ENCODE measurements at places on chromosomes 1 and 21. TPM values are rescaled to one million over a fixed set of nuclear protein-coding genes. Genes with fewer than 3 reads are reported as not detected.
A peak's percentile ranks its signal among the peaks of the same experiment; 100 is the strongest.

The FMN2 gene
- total RNA-seq = not detected

The HTR6 gene
- total RNA-seq = 0.37 TPM

The RNU1-2 gene
- 1,341 TPM for total RNA-seq

The TNFRSF25 gene
- total RNA-seq = 82.4 TPM

The CA6 gene
- total RNA-seq = 0.22 TPM

The PUSL1 gene
- 17.6 TPM for total RNA-seq

The PROK1 gene
- total RNA-seq = not detected

The PTAFR gene
- total RNA-seq = 0.05 TPM

The UMODL1 gene
- not detected for total RNA-seq

The RGS1 gene
- 4.4 TPM for total RNA-seq

- no peaks in the 10 kb centered on the region for H3K36me3 ChIP-seq
- H3K4me3 ChIP-seq = no peak overlapping the region
- H3K4me1 ChIP-seq = peaks cover 26% of the 10 kb centered on the region
- H3K27ac ChIP-seq = no peak overlapping the region
- DNase-seq = no peak
- H3K27me3 ChIP-seq = peaks cover 20% of the 10 kb centered on the region
These were observed 3.4 kb downstream of the CACHD1 start for GRCh38 chr1:64473367-64473766.

DNA sequence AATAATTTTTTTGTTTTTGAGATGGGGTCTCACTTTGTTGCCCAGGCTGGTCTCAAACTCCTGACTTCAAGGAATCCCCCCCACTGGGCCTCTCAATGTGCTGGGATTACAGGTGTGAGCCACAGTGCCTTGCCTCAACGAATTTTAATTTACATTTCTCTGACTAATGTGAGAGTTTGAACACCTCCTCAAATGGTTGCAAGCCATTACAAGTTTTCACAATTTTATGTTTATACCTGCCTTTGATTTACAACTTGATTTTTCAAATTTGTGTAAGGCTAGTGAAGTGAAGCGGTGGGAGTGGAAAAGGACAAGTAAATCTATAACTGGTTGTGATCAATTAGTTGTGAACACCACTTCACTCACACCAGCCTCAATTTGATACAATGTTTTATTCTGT, 8.9 kb upstream of the RHBDL2 start:
- H3K36me3 ChIP-seq = no peaks in the 10 kb centered on the region
- peaks cover 8% of the 10 kb centered on the region for H3K4me1 ChIP-seq
- H3K27me3 ChIP-seq = no peaks in the 10 kb centered on the region
- no peak for DNase-seq

DNA sequence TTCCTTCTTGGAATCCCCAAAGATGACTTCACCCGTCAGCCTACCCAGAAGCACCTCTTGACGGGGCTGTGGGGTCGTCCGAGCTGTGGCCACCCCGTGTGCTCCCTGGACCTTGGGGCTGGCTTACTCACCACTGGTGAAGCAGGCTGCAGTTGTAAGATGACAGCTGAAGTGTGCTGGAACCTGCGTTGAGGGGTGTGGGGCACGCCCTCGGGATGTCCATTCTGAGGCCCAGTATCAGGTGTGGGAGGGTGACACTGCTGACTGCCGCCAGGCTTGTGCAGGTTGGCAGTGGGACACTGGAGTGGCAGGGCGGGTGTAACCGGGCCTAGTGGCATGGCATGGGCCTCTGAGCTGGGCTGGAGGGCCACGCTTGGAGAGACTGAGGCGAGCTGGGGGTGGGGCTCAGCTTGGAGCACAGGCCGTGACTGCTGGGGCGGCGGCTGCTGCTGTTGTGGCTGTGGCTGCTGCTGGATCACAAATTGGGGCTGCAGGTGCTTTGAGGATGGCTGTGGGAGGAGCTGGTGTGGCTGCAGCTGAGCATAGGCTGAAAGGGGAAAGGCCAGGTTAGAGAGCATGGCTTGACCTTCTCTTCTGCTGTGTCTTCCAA, 33.9 kb upstream of the A3GALT2 start:
- no peak overlapping the region for H3K27ac ChIP-seq
- no peak for DNase-seq
- peaks cover 5% of the 10 kb centered on the region for H3K36me3 ChIP-seq

GRCh38 chr21:46098303-46099141, 610 bp downstream of the COL6A2 start:
- no peaks in the 10 kb centered on the region for H3K4me1 ChIP-seq
- H3K27ac ChIP-seq = no peak overlapping the region
- H3K4me3 ChIP-seq = peak overlapping the region; percentile 58
- no peak for DNase-seq
- H3K27me3 ChIP-seq = peaks cover 21% of the 10 kb centered on the region

DNA sequence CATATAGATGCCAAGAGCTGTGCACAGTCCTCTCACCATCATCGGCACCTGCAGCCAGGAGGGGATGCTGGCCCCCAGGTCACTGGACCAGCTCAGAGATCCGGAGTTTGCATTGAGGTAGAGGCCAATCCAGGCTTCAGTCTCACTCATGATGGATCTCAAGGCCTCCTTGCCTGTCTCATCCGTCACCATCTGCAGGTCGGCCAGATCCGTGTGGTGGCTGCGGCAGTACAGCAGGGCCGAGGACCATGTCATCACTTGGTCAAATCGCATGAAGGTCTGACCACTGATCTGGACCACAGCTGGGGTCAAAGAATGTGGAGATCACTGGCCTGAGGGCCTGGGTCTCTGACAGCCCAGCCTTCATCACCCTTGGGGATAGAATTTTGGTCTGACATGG, 6.6 kb downstream of the CLEC20A start:
- H3K4me1 ChIP-seq = no peaks in the 10 kb centered on the region
- H3K27me3 ChIP-seq = peaks cover 18% of the 10 kb centered on the region
- no peak overlapping the region for H3K4me3 ChIP-seq

DNA sequence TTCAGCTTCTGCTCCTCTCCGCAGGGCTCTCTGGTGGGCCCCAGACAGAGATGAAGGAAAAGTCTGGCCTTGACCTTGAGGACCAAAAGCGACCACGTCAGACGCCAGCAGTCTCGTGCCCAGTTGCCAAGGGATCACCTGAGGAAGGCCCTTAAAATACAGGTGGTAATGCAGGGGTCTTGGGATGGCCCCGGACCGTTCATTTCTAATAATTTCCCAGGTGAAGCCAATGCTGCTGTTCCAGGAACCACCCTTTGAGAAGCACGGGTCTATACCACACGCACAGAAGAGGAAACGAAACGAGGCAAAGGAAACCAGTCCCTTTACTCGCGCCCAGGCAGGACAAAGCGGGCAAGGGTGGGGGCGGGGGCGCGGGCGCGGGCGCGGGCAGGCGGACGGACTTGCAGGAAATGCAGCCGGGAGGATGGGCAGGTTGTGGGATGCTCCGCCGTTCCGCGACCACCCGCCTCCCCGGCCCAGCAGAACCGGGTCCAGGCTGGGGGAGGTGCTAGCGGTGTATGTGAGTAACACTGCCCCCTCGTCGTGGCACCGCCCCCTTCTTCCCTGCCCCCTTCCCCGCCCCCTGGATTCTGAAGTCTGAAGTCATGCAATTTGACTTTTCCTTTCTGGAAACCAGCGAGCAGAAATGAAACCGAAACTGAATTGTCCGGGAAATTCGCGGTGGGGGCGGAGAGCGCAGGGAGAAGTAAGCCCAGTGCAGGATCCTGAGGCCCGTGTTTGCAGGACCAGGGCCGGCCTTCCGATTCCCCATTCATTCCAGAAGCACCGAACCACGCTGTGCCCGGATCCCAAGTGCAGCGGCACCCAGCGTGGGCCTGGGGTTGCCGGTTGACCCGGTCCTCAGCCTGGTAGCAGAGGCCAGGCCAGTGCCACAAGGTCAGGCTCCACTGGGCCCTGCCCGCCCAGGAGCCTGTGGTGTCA, 5.8 kb upstream of the MX1 start:
- H3K27me3 ChIP-seq = no peaks in the 10 kb centered on the region
- H3K4me1 ChIP-seq = peaks cover 30% of the 10 kb centered on the region
- DNase-seq = peak; percentile 63
- H3K36me3 ChIP-seq = no peaks in the 10 kb centered on the region
- H3K4me3 ChIP-seq = peak overlapping the region; percentile 74
- peak overlapping the region; percentile 59 for H3K27ac ChIP-seq

GRCh38 chr1:179661018-179661417, 69.4 kb downstream of the TDRD5 start:
- H3K36me3 ChIP-seq = no peaks in the 10 kb centered on the region
- no peak for DNase-seq
- H3K27me3 ChIP-seq = no peaks in the 10 kb centered on the region
- H3K4me3 ChIP-seq = no peak overlapping the region
- H3K4me1 ChIP-seq = no peaks in the 10 kb centered on the region

DNA sequence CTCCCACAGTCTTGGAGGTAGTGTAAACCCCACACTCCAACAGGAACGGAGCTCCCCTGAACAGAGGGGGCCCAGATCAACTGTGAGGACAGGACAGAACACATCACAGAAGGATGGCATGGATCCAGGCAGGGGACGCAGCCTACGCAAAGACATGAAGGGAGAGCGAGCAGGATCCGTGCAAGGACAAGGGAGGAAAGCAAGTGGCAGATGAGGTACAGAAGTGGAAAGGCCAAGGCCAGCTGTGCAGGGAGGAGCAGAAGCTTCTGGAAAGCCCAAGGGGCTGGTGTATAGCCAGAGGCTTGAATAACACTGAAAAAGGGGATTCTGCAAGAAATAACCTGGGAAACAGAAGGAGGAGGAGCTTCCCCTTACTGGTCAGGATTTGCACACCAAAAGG, 81.2 kb downstream of the SIPA1L2 start:
- H3K27ac ChIP-seq = no peak overlapping the region
- DNase-seq = no peak
- H3K36me3 ChIP-seq = no peaks in the 10 kb centered on the region
- no peaks in the 10 kb centered on the region for H3K4me1 ChIP-seq

- H3K4me3 ChIP-seq = no peak overlapping the region
- DNase-seq = peak; percentile 37
- H3K36me3 ChIP-seq = no peaks in the 10 kb centered on the region
- H3K4me1 ChIP-seq = peaks cover 84% of the 10 kb centered on the region
These were observed 23.4 kb downstream of the MAPKAPK2 start for GRCh38 chr1:206708058-206708457.

DNA sequence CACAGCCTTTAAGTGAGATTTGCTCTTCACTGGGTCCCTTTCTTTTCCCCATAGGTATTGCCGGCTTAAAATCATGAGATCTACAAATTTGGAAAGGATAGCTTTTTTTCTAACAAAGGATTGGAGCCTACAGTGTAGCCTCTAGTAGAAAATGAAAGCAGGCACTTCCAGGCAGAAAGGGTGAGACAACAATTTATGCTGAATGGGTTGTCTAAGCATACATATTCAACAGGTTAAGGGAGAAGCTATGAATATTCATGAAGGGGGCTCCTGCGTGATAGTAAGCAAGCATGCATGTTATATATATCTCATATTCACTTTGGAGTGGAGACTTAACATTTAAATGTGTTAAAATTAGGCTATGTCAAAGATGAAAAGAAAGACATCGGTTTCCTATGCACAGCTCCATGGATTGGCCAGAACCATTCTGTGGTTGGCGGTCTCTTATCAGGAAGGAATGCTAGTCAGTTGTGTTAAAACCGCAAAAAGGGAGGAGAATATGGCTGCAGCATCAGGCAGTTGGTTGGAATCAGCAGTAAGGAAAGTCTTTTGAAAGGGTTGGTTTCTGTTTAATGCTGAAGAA, 66.0 kb downstream of the VCAM1 start:
- DNase-seq = no peak
- H3K4me1 ChIP-seq = no peaks in the 10 kb centered on the region
- H3K27ac ChIP-seq = no peak overlapping the region
- H3K27me3 ChIP-seq = peaks cover 3% of the 10 kb centered on the region
- no peaks in the 10 kb centered on the region for H3K36me3 ChIP-seq

DNA sequence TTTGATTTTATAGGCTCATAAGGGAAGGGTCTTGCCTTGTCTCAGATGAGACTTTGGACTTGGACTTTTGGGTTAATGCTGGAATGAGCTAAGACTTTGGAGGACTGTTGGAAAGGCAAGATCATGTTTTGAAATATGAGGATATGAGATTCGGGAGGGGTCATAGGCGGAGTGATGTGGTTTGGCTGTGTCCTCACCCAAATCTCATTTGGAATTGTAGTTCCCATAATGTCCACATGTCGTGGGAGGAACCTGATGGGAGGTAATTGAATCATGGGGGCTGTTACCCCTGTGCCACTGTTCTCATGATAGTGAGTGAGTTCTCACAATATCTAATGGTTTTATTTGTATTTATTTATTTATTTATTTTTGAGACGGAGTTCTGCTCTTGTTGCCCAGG, 6.9 kb upstream of the CSDE1 start:
- H3K4me1 ChIP-seq = no peaks in the 10 kb centered on the region
- H3K27me3 ChIP-seq = no peaks in the 10 kb centered on the region
- no peak overlapping the region for H3K27ac ChIP-seq
- H3K36me3 ChIP-seq = peaks cover 4% of the 10 kb centered on the region

GRCh38 chr1:88847643-88848042, 43.7 kb downstream of the GTF2B start:
- DNase-seq = no peak
- no peak overlapping the region for H3K4me3 ChIP-seq
- no peak overlapping the region for H3K27ac ChIP-seq
- no peaks in the 10 kb centered on the region for H3K27me3 ChIP-seq
- peaks cover 11% of the 10 kb centered on the region for H3K36me3 ChIP-seq

DNA sequence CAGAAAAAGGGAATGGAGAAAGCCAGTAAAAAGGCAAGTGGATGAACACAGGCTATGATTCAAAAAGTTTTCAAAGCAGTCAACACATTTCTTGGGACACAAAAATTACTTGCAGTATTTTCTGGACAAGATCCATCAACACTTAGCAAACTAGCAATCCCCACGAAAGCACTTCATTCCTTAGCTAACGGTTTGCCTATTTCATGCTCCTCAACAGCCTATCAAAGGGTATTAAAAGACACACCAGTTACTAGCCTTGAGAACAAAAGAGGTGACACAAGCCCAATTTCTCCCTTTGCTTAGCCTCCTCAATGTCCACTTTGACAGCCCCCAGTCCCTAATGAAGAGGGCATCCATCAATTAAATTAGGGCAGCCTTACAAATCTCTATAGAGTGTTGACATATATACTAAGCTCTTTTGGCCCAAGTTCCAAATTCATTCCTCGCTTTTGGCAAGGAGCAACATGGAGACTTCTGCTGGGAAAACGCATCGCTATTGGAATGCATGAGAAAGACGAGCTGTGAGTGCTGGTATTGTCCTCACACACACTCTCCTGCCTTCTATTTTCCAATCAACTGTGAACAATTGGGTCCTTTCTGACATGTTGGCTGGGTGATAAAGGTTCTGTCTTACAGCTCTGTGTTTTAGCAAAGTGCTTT, 180.0 kb downstream of the TNR start:
- H3K27ac ChIP-seq = no peak overlapping the region
- no peak for DNase-seq
- no peaks in the 10 kb centered on the region for H3K4me1 ChIP-seq
- peaks cover 13% of the 10 kb centered on the region for H3K27me3 ChIP-seq
- no peak overlapping the region for H3K4me3 ChIP-seq

GRCh38 chr21:44948426-44949120, 8.7 kb downstream of the SLX9 start:
- H3K4me1 ChIP-seq = peaks cover 17% of the 10 kb centered on the region
- DNase-seq = no peak
- H3K36me3 ChIP-seq = peaks cover 15% of the 10 kb centered on the region
- no peaks in the 10 kb centered on the region for H3K27me3 ChIP-seq
- H3K4me3 ChIP-seq = no peak overlapping the region

GRCh38 chr21:25494804-25495203, 112.5 kb downstream of the MRPL39 start:
- H3K27ac ChIP-seq = no peak overlapping the region
- no peak overlapping the region for H3K4me3 ChIP-seq
- peaks cover 45% of the 10 kb centered on the region for H3K4me1 ChIP-seq

GRCh38 chr1:243549791-243550190, 293.9 kb downstream of the SDCCAG8 start:
- H3K4me1 ChIP-seq = no peaks in the 10 kb centered on the region
- no peak overlapping the region for H3K4me3 ChIP-seq
- H3K36me3 ChIP-seq = peaks cover 18% of the 10 kb centered on the region
- H3K27me3 ChIP-seq = no peaks in the 10 kb centered on the region

Measured in activated naive CD4-positive, alpha-beta T cell treated with anti-CD3 and anti-CD28 coated beads for 36 hours (primary cell).